ENCODE measurements at places on chromosomes 7 and 10.

DNA sequence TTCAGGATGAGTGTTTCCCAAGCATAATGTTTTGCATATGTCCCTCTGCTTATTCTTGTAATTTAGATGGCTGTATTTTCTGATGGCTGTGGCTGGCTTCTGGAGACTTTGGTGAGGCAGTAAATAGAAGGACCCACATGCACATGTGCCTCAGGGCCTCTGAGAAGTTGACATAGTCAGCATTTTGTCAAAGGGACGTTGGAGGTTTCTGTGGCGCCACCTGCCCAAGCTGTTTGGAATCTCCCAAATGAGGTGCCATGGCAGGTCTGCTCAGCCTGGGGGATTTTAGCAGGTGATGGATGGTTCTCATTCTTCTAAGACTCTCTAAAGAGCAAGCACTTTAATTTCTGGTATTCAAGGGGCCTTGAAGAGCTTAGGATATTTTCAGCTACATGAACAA lies 29.8 kb downstream of the C10orf120 start:
- no peak for DNase-seq

DNA sequence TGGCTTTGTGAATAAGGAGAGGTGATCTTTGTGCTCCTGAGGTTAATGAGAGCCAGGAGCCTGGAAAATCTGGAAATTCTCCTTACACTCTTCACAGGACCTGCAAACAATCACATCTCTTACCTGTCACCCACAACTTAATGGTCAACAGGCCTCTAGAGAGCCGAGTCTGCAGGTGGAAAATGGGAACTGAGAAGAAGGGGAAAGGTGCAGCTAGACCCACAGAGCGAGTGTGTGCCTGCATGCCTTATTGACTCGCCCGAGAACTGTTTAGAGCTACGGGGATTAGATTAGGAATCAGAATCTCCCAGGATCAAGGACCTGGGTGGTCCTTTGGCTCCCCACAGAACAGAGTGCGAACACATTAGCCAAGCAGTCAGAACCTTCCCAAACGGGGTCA lies 329.6 kb downstream of the PTEN start:
- DNase-seq = no peak

DNA sequence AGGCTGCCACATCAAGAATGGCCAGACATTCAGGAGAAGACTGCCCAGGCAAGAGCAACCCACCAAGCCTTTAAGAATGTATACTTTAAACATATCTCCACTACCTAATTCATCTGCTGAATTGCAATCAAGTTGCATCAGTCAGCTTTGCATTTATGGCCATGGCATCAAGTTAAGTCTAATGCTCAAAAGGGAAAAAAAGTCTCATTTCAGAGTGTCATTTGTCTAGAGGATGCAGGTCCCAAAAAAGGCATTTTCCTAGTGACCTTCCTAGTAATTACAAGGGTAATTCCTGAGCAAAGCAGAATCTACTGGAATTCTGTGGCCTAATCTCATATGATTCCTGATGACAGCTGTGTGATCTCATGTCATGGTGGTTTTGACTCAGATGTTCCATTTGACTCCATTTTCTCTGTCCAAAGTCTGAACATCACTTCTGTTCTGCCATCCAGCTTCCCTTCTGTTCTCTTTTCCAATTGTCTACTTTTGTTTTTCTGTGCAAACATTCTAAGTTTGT lies 7.3 kb upstream of the CABCOCO1 start:
- no peak for DNase-seq

- no peak for DNase-seq
These were observed 166.3 kb upstream of the AHR start for GRCh38 chr7:17131983-17132655.

- DNase-seq = peak; percentile 57
These were observed 965.6 kb downstream of the XPNPEP1 start for GRCh38 chr10:108957681-108958080.

- no peak for DNase-seq
These were observed 27.7 kb downstream of the TDRD1 start for GRCh38 chr10:114206902-114207301.

All from M059J (cell line).